ENCODE measurements at places on chromosomes 6 and 20.

GRCh38 chr6:90319044-90319443 is 22.4 kb upstream of the BACH2 start:
- peak; percentile 28 for DNase-seq

- DNase-seq: peak; percentile 33
Measured at GRCh38 chr6:144036064-144036834, 28.2 kb upstream of the PLAGL1 start.

DNA sequence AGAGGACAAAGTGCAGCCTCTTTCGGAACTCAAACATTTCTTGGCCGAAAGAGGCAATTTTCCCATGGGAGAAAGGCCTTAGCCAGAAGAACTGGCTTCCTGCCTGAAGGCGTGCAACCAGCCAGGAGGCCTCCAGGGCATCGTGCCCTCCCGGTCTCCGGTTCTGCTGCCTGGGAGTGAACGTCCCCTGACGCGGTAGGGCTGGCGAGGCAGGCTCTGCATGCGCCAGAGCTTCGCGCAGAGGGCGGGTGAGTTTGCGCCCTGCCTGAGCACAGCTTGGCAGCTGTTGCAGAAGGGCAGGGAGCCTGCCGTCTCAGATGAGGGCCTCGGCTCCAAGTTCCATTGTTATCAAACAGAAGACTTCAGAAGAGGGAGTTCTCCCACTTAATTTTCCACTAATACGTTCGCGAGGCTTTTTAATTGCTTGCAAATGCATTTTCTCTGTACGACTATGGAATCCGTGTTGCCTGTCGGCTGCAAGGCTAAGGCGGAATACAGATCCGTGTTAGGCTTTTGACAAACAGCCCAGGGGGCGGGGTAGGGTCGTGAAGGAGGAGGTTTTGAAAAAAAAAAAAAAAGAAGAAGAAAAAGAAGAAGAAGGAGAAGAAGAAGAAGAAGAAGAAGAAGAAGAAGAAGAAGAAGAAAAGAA is 5.5 kb upstream of the TFAP2D start:
- DNase-seq: peak; percentile 54

- DNase-seq: peak; percentile 44
Measured at GRCh38 chr6:123745895-123746294, 57.8 kb upstream of the NKAIN2 start.

DNA sequence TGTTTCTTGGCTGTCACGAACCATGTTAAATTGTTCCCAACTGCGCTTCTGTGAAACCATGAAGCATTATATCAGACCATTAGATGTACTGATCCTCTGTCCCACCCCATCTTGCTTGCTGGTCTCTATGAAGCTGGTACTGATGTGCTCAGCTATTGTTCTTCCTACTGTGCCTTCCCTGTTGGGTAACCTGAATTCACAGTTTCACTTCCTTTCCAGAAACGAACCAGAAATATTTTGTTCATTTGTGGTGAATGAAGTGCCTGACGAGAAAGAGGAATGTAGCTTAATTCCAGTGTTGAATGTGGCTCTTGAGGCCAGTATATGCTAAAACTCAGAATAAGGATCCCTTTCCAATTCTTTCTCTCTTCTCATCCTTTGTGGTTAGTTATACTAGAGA is 58.1 kb upstream of the SNAP91 start:
- DNase-seq: peak; percentile 4

- no peak for DNase-seq
Measured at GRCh38 chr6:138205437-138206094, 12.7 kb downstream of the PBOV1 start.

GRCh38 chr6:166244353-166245045 is 63.7 kb downstream of the PRR18 start:
- no peak for DNase-seq

DNA sequence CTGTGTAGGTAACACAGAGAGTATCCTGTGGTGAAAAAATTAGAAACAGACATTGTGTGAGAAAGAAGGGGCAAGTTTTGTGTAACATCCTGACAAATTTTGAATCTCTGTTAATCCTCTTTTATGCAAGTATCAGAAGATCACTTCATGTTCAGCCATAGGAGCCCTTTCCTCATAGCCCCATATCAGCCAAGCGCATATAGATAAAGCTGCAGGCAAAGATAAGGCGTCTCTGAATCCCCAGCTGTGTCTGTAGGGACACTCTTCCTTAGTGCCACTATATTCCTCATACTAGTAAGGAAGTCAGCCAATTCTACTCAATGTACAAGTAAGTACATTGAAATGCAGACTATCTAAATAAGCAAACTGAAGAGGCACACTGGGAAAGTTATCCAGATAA is 22.3 kb downstream of the HTR1E start:
- no peak for DNase-seq

DNA sequence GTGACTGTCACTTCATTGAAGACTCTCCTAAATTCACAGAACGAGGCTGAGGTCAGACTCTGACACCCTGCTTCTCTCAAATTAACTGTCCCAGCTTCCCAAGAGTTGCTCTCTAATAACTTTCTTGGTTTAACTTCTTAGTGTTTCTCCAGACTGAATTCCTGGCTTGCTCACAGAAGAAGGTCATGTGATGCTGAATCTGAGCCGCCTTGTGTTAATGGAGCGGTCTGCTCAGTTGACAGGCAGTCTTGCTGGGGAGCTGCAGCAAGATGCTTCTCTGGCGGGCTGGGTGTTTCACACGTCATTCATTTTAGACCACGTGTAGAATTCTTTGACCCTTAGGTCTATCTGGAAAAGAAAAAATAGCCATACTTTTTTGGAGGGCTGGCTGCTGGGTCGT is 107.3 kb downstream of the FOXO3 start:
- DNase-seq: peak; percentile 75

DNA sequence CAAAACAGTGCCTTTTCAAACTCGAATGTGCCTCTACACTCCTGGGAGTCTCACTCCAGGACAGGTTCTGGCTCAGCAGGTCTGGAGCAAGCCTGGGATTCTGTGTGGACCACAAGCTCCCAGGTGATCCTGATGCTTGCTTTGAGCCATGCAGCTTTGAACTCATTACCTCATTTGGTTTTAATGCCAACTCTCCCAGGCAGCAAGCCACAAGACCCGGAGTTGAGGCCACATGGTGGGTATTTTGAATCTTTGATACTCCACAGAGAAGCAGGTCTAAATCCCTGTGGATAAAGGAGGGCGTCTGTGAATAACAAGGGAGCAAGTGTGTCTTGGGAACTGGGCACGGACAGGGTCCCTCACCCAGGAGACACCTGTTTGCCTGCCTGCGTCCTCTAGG is 205.4 kb upstream of the CST7 start:
- no peak for DNase-seq

DNA sequence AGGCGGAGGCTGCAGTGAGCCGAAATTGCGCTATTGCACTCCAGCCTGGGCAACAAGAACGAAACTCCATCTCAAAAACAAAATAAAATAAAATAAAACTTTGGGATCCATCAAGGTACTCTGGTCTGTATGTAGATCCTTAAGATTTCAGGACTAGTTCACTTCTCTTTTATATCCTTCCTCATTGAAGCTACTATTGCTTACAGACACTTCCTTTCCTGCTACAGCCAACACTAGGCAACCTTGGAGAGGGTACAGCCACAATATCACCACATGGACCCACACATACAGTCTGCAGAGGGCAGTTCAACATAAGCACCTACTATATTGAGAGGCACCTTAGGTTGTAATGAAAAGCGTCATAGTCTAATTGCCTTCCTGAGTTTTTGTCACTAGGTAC is 113.3 kb downstream of the ATXN1 start:
- DNase-seq: no peak

GRCh38 chr20:60055740-60056139 is 97.5 kb downstream of the CDH26 start:
- peak; percentile 74 for DNase-seq

GRCh38 chr6:138577151-138577915 is 78.0 kb upstream of the NHSL1 start:
- no peak for DNase-seq

GRCh38 chr6:40536442-40536841 is 50.7 kb downstream of the LRFN2 start:
- DNase-seq: no peak

DNA sequence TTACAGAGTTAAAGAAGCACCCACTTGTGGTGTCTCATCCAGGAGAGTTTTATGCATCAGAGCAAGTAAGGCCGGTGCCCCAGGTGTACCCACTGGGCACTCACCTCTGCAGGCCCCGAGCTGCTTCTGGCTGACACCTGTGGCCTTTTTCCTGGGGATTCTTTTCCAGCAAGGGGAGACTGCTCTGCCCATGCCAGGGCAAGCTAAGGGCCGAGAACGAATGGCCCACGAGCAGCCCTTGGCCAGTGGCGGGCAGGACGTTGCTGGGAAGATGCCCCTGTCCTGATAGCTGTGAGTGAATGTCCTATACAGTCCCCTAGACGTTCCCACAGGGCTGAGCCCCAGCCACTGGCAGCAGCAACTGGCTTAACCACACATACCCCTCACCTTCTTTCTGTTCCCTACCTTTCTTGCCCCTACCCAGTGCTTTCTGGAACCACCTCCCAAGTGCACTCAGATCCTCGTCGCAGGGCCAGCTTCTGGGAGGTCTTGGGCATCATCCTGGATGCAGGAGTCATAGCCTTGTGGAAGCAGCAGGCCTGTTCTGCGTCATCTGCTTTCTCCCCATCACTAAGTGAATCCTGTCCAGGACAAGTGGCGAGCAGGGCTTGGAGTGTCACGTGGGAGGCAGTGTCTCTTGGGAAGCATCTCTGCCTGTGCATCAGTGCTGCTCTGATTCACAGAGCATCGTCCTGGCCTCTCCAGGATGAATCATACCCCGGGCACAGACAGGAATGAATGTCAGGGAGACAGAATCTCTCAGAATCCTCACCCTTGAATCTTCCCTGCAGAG is 32.5 kb downstream of the SYNDIG1 start:
- peak; percentile 85 for DNase-seq

- no peak for DNase-seq
Measured at GRCh38 chr6:11392778-11393507, 144.6 kb upstream of the TMEM170B start.

- no peak for DNase-seq
Measured at GRCh38 chr6:149463781-149464180, 21.0 kb downstream of the ZC3H12D start.

DNA sequence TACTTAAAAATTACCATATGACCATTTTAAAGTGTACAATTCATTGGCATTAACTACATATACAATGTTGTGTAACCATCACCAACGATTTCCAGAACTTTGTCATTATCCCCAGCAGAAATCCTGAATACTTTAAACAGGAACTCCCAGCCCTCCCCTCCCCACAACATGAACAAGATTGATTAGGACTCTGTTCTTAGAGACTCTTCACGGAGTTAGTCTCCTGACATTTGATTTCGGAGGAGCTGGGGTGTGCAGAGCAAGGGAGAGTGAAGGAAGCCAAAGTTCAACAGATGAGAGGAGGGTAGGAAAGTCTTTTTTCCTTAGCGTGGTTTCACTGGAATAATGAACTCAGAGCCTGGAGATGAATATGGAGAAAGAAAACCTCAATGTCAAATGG is 17.2 kb upstream of the QKI start:
- DNase-seq: no peak

GRCh38 chr6:43268355-43268700 is 25.0 kb downstream of the TTBK1 start:
- peak; percentile 87 for DNase-seq

DNA sequence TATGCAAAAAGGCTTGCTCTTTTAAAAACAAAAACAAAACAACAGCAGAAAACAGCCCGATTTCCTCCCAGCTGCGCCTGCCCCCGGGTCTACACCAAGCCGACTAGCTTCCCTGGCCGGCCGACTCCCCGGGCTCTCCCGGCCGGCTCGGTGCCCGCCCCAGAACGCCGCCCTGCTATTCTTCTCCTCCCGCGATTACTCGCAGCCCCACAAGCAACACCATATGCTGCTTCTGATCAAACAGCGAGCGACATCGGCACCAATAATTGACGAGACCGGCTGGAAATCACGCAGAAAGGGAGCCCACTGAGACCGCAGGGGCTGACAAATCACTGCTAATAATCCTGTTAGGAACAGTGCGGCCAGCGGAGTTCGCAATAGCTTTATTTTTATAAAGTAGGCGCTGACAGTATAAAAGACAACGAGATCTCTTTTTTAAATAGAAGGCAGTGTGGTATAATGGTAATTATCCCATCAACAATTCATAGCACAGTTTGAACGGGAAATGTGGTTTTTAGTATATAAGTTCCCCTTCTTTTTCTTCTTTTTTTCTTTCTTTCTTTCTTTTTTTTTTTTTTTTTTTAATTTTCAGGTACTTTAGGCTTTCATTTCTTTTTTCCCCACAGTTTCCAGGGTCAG is 3.3 kb downstream of the SIM1 start:
- DNase-seq: no peak

DNA sequence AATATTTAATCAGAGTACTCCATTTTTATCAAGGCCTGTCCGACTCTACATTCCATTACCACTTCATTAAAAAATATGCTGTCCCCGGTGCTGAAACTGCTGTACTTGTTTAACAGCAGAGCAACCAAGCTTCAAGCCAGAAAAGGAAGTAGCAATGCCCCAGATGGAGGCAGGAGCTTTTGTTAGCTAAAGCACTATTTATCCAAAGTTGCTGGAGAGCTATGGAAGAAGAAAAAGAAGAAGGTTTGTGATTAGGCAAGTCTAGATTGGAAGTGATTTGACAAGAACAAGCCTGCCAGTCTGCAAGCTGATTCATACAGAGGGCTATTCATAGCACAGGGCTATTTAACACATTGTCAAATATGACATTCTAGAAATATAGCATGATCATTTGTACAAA is 160.9 kb upstream of the SPTLC3 start:
- DNase-seq: peak; percentile 9

DNA sequence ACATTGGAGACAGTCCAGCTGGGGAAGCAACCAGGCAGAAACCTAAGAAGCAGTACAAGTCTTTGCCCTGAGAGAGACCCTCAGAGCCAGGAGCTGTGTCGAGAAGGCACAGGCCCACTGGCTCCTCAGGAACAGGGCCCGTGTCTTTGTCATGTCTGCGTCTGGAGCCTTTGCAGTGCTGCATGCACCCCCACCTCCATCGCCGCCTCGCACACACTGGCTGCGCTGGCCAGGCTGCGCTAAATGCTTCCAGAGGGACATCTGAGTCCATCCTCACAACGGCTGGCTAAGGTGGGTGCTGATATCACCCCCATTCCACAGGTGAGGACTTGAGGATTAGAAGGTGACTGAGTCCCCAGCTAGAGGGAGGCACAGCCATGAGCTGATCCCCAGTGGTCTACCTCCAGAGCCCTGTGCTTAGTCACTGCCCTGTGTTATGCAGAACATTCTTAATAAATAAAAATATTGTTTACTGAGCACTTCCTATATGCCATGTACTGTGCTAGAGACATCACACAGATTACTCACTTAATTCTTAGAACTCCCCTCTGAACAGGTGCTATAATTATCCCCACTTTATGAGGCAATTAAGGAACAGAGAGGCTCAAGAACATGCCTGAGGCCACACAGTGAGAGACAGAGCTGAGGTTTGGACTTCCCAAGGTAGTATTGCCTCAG is 27.6 kb downstream of the GABRR2 start:
- no peak for DNase-seq

GRCh38 chr6:36643977-36644376 is 34.5 kb upstream of the CDKN1A start:
- DNase-seq: no peak

- no peak for DNase-seq
Measured at GRCh38 chr20:432677-433299, 24.7 kb downstream of the RBCK1 start.

GRCh38 chr6:166419286-166419685 is 36.5 kb upstream of the MPC1 start:
- no peak for DNase-seq

GRCh38 chr20:63296531-63297299 is 3.7 kb downstream of the COL20A1 start:
- peak; percentile 29 for DNase-seq

Data from Ammon's horn (tissue), 1 donor.